Coronary artery (tissue), 2 donors: ENCODE measurements at places on chromosomes 7 and 10.

- DNase-seq: no peak
These were observed 91.4 kb upstream of the CAPZA2 start for GRCh38 chr7:116770941-116771340.

GRCh38 chr7:1596181-1597043 lies 26.6 kb upstream of the PSMG3 start:
- no peak for DNase-seq

DNA sequence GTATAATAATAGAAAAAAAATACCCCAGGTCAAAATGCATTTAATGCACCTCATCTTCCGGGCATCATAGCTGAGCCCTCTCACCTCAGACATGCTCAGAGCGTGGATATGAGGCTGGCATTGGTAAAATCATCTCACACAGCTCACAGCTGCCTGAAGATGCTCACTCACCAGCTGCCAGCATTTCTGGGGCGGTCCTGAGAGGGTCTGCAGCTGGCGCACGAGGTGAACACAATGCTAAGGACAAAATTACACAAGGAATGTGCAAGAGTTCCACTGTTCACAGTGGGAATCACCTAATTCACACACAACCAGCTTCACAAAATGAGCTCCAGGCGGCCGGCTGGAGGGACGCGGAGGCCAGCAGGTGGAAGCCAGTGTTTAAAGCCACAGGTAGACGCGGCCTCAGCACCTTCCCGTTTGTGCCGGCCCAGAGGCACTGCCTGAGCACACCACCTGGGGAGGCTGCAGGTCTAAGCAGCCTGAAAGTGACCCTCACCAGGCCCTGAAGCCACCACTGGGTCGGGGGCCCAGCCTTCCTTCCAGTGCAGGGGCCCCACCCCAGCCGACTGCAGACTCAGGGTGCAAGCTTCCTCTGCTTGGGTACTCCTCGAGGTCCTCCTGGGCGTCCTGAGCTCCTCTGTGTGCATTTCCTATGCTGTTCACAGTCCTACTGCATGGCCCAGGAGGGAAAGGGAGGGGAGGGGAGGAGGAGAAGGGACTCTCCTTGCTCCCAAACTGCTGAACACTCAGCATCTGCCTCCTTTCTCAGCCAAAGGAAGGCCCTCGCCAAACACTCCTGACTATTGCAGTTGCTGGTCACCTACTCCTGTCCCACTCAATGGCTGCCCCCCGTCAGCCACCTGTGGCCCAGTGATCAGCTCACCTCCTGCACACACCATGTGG lies 61.2 kb upstream of the FAM20C start:
- no peak for DNase-seq

GRCh38 chr7:15033039-15033438 lies 130.5 kb upstream of the DGKB start:
- DNase-seq: no peak

DNA sequence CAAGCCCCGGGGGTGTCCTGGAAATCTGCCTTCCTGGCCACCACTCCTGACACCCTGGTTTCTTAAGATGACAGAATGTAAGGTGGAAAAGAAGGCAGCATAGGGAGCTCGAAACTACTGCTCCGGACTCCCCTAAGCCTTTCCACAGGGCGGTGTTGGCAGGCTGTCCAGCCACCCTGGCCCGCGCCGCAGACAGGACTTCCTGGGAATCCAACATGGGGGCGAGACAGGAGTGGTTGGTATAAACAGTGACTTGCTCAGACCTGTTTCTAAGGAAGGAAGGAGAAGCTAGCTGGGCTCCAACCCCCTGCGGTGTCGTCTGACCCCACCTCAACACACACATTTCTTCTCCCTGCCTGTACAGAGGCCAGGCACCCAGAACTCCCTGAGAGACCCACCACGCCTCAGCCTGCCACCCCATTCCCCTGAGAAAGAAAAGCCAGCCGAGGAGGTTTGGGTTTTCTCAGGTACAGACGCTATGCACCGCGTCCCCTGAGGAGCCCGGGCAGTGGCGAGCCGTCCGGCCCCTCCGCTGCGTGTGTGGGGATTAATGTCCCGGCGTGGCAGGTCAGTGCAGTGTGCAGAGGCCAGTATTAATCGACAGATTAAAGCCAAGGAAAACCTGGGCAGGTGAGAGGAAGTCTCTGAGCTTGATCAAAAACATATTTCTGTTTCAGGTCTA lies 349.6 kb upstream of the MKI67 start:
- DNase-seq: no peak

- no peak for DNase-seq
These were observed 136.4 kb downstream of the CDC14C start for GRCh38 chr7:49060743-49061142.

- DNase-seq: no peak
These were observed 94.6 kb upstream of the MACROH2A2 start for GRCh38 chr10:69957886-69958555.

GRCh38 chr10:114615600-114616007 lies 42.5 kb downstream of the ABLIM1 start:
- DNase-seq: no peak

DNA sequence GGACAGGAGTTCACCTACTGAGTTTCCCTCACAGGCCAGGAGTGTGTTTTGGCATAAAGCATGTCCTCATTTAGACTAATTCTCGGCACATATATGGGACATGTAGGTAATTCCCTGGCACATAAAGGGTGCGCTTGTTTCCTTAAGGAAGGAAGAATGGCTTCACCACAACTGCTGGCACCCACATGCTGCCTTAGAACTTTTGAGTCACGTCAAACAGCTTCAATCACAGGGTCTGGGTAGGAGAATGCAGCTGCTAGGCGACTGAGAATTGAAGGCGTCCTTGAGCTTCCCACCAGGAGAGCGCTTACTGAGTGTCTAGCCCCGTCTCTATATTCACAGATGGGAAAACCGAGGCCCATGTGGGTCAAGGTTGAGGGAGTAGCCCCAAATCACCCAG lies 146.1 kb downstream of the CHN2 start:
- DNase-seq: no peak

DNA sequence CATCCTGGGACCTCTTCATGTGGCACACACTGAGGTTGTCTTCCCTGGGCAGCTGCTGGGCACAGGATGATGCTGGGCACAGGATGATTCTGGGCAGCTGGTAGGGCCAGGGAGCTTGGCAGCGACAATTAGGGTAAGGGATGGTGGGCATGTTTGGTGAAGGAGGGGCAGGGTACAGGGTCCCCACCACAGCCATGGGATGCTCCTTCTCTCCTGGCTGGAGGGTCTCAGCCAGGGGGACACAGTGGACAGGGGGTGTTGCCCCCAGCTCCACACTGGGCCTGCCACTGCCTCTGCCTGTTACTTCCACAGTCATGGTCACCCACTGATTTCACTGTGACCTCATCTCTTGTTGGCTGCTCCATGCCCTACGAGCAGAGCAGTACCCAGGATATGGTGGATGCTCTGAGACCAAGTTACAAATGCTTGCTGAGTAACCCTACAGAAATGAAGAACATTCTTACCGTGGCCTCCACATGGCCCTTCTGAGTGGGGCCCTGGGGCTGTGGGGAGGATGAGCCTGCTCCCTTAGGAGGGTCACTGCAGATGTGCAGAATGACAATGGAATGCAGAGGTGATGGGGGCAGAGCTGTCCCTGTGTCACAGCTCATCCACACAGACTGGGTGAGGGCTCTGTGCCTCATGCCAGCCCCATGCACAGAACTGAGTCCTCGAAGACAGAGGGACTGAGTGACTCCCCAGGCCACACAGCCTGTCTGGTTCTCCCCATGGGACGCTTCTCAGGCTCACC lies 28.4 kb upstream of the RET start:
- peak; percentile 43 for DNase-seq

DNA sequence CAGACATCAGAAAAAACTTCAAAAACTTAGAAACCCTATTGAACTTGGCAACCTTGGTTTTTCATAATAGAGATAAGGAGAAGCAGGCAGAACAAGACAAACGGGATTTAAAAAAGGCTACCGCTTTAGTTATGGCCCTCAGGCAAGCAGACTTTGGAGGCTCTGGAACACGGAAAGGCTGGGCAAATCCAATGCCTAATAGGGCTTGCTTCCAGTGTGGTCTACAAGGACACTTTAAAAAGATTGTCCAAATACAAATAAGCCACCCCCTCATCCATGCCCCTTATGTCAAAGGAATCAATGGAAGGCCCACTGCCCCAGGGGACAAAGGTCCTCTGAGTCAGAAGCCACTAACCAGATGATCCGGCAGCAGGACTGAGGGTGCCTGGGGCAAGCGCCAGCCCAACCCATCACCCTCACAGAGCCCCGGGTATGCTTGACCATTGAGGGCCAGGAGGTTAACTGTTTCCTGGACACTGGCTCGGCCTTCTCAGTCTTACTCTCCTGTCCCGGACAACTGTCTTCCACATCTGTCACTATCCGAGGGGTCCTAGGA lies 115.3 kb downstream of the NRCAM start:
- no peak for DNase-seq

GRCh38 chr10:74544106-74544505 lies 282.3 kb upstream of the KAT6B start:
- no peak for DNase-seq

GRCh38 chr7:13829914-13830900 lies 159.3 kb downstream of the ETV1 start:
- DNase-seq: no peak

GRCh38 chr7:151662251-151662826 lies 142.6 kb upstream of the RHEB start:
- no peak for DNase-seq

- no peak for DNase-seq
These were observed 17.7 kb downstream of the CACNB2 start for GRCh38 chr10:18157881-18158280.
